Stimulated activated CD4-positive, alpha-beta T cell treated with anti-CD3 and anti-CD28 coated beads, Interleukin-1b, Interleukin-23, amount 100 ng/mL, for 1 hour (primary cell): ENCODE measurements at places on chromosomes 5 and 9.

DNA sequence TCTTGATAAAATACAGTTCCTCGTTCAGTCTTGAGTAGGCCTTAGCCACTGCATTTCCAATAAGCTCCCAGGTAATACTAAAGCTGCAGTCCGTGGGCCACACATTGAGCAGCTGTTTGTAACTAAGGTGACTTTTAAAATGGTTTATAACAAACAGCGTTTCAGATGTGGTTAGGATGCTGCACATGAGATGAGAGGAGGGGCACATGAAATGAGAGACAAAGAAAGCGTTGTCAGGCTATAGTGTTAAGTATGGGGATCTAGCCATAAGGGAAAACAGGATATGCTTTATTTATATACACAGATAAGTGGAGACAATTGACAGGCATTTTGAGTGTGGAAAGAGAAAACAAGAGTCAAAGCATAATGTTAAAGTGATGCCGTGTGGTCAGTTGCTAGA, 89.9 kb downstream of the PAM start:
- no peak for DNase-seq

DNA sequence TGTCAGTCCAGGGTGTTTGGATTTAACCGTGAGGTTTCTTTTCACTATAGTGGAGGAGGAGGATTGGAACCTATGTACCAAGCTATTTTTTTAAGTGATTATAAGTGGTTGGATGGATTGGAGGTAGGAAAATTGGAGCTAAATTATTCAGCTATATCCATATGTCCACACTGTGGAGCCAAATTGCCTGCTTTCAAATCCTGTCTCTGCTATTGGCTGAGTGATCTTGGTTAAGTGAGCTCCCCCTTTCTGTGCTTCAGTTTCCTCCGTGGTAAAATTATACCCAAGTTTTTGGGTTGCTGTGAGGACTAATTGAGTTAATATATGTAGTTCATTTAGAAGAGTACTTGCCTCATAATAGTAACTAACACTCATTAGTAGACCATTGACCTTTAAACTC, 2.5 kb downstream of the CENPP start:
- DNase-seq, result no peak

DNA sequence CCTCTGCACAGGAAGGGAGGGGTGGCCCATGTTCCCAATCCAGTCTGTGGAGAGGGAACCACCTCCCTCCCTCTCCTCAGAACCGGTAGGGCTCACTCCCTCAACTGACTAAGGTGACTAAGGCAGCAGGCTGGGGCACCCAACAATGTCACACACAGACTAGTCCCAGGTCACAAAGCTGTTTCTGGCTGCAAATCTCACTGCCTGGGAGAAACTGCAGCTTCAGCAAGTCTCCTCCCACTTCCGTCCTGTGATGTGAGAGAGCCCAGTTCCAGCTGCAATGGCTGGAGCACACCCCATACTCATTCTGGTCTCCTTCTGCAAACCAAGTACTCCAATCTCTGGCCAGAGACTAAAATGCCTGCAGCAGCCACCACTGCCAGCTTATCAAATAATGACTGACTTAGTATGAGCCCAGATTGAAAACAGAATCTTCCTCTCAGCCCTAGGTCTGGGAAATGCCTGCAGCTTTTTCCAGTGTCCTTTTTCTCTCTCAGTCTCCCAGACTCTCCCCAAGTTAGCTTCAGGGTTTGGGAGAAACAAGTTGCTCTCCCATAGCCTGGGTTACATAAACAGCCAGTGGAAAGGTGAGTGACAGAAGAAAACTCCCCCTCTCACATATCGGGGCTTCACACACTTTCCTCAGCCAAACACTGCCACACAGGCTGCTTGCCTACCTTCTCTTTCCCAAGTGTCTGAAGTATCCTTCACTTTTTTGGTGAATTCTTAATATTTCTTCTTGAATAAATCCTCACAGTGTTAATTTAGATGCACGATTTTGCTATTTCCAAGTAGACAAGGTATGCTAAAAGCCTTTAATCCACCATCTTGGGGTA, 247.4 kb upstream of the RASA1 start:
- DNase-seq, result no peak

DNA sequence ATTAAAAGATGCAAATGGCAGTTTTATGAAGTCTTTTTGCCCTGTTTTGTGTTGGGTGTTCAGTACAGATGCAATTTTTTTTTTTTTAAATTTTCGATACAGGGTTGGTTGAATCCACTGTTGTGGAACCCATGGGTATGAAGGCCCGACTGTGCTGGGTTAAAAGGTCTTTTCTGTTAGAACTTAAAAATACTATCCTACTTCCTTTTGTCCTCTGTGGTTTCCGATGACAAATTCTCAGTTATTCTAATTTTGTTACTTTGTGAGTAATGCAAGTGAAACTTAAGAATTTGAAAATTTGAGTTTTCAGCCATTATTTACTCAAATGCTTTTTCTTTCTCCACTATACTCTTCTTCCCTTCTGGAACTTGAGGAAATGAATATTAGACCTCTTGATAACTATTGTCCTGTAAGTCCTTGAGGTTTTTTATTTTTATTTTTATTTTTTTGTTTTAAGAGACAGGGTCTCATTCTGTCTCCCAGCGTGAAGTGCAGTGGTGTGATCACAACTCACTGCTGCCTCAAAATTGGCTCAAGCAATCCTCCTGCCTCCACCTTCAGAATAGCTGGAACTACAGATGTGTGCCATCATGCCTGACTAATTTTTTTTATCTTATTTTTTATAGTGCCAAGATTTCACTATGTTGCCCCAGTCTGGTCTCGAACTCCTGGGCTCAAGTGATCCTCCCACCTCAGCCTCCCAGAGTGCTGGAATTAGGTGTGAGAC, 67.5 kb downstream of the ZCCHC7 start:
- no peak for DNase-seq

DNA sequence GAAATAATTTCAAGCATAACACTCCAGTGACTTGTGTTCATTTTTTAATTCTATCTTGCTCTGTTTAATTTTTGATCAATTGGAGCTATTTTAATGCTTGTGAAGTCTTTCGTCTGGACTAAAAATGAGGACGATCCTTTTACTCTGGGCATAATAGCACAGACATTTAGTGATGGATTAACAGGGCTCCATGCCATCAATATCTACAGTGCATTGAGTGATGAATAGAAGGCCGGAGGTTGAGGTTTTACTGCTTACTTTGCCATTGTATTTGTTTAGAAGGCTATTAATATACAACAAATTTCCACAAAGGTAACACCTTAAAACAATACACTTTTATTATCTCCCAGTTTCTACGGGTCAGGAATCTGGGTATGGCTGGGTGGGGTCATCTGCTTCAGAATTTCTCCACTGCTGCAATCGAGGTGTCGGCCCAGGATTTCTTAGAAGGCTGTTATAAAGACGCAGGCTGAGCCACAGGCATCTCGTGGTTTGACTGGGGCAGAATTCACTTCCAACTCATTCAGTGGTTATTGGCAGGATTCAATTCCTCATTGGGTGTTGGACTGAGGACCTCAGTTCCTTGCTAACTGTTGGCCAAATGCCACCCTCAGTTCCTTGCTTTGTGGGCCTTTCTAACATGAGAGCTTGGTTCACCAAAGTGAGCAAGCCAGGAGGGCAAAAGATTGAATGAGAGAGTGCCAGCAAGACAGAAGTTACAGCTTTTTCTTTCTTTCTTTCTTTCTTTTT, 265.4 kb upstream of the VLDLR start:
- DNase-seq, result no peak

- DNase-seq, result no peak
Measured at GRCh38 chr9:132144708-132145365, 17.0 kb upstream of the NTNG2 start.

- DNase-seq, result no peak
Measured at GRCh38 chr9:126615791-126616447, 2.2 kb downstream of the LMX1B start.

DNA sequence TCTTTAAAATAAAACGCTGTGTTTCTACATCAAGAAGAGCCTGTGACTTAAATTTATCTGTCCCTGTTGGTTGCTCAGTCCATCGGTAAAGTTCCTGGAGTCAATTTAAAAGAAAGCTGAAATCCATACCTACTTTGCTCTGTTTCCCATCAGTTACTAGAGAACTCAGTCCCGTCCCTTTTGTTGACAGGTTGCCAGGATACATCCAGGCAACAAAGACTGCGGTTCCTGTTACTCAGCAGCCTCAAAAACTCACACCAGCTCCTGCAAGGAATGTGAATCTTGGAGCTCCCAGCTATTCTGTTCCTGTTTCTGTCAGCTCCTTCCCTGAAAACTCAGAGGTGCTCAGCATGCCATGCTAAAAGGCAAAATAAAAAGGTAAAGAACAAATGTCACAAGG, at the start of gene ZNF474:
Gene ZNF474, plus strand, starts transcription at position 241 of the 400 bp plus-strand sequence. CDS start 22,445 bp downstream, outside the sequence.
- DNase-seq, result no peak

DNA sequence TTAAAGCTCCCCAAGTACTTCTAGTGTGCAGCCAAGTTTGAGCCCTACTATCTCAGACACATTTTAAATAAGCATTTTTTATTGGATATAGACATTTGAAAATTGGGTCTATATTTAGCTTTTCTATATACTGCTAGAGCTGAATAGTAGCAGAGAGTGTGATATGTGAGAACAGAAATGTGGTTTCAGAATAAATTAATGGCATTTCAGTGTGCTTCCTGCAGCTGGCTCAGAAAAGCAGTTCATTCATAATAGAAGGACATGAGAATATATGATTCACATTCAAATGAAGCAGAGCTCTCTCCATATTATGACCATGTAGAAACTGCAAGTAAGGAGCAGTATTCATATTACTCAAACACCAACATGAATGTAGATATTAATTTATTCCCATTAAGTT, 464.0 kb downstream of the PTPRD start:
- no peak for DNase-seq

DNA sequence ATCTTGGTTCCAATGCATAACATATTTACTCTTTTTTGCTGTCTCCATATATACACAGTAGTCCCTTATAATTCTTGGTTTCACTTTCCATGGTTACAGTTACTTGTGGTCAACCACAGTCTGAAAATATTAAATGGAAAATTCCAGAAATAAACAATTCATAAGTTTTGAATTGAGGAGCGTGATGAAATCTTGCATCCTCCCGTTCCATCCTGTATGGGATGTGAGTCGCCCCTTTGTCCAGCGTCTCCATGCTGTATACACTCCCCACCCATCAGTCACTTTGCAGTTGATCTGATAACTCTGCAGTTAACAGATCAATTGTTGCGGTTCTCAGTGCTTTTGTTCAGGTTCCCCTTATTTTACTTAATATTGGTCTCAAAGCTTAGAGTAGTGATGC, 11.5 kb upstream of the FAF2 start:
- DNase-seq, result no peak

GRCh38 chr5:213803-214395, 4.1 kb downstream of the CCDC127 start:
- no peak for DNase-seq

GRCh38 chr9:32706004-32706724, 70.7 kb upstream of the TAF1L start:
- DNase-seq, result no peak

DNA sequence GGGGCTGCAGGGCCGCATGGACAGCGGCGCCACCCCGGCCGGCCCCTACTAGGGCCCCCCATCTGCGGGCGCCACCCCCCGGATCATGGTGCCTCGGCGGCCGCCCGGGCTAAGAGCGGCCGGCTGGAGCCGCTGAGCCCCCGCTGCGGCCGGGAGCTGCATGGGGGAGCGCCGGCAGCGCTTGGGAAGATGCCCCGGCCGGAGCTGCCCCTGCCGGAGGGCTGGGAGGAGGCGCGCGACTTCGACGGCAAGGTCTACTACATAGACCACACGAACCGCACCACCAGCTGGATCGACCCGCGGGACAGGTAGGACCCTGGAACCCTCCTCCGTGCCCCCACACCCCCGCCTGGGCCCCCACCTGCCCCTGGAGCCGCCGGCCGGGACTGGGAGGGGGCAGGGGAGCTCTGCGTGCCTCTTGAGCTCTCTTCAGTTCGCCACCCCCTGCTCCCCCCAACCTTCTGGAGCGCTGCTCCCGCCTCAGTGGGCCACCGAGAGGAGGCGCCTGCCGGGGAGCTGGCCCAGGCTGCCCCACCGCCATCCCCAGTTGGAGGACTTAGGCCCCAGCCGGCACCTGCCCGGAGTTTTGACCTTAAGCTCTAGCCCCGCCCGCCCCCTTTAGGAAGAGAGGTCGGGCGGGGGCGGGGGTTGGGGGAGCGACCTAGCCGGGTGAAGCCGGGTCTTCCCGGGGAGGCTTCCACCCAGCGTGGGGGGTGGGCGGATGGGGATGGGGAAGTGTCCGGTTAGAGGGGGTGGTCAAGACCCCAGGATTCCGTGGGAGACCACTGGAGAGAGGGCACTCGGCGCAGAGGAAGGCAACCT, 730 bp downstream of the WWC1 start:
- no peak for DNase-seq

DNA sequence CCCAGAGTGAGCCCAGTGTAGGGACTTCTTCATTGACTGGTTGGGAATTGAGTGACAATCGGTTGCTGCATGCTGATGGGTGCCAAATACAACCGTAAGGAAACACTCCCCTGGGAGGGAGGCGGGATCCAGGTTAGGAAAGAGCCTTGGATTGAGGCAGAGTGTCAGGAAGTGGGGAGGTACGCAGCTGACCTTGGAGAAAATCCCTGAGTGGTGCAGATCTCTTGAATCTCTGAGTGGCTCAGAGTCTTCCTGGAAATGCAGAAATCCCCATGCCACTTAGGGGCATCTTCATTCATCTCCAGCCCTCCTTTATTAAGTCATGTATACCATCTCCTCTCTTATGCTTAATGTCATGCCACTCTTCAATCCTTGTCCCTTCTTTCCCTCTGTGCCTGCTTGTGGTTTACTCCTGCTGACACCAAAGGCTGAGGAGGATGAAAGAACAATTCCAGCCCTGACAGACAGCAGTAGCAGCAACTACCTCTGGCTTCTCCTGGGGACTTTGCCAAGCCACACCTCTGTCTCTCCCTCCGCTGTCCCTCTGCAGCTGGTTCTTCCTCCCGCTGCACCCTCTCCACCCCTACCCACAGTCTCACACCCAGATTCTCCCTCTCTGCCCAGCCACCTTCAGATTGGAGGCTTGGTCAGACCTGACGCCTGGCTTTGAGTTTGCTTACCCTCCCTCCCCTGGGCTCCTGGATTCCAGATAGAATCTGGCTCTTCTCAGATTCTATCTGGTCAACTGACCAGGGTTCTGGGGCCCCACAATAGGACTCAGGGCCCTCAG, 14.1 kb upstream of the LCP2 start:
- no peak for DNase-seq

DNA sequence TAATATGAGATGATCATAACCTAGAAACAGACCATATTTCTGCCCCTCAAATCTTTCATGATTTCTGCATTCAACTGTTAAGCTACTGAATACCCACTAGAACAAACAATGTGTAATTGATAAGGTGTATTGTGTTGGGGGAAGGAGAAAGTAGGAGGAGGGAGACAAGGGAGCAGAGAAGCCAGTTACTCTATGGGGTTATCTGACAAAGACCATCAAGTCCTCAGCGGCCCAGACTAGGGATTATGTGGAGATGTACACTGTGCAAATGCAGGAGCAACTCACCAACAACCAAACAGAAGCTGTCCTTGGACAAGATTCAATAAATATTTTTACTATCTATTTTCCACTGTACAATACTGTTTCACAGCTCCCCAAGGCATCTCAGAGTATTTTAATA, 2.7 kb downstream of the NRG2 start:
- no peak for DNase-seq

GRCh38 chr9:109455861-109456260, 42.2 kb downstream of the PTPN3 start:
- no peak for DNase-seq
